ENCODE measurements at places on chromosomes 3 and 15.

DNA sequence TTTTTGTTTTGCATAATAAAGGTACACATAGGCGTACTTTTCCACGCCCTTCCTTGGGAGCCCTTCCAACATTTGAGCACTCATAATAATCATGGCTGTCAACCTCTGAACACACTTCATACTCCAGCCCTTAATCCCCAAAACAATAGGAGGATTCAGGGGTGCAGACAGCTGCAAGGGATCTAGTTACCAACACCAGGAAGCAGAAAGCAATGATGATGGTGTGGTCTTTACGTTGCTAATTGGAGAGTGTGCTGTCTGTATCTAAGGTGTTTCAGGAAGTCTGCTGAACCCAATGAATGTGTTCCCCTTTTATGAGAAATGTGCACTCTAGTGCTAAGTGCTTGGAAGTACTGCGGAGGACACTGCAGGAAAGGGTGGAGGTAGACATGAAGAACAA lies 60.3 kb upstream of the PDZRN3 start:
- no peak for DNase-seq

DNA sequence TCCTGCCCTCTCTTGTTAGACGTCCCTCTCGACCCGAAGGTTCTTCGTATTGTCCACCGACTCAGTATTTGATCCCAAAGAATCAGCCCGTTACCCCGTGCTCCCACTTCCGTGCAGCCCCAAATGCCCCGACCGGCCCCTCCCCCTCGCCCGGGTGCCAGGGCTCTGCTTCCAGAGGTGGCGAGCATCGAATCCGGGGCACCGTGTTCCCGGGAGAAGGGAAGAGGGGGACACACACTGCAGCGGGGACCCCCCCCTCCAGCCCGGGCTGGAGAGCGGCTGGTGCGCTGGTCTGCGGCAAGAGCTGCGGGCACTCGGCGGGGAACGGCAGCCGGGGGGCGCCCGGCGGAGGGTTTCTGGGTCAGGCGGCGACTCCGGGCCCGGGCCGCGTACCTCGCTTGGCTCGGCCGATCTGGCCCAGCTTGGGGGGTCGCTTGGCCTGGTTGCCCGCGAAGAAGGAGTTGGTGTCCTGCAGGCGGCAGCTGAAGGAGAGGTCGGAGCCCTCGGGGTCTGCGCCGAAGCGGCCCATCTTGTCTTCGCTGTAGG lies 556 bp downstream of the CAMK2N2 start:
- DNase-seq, result peak; percentile 29

DNA sequence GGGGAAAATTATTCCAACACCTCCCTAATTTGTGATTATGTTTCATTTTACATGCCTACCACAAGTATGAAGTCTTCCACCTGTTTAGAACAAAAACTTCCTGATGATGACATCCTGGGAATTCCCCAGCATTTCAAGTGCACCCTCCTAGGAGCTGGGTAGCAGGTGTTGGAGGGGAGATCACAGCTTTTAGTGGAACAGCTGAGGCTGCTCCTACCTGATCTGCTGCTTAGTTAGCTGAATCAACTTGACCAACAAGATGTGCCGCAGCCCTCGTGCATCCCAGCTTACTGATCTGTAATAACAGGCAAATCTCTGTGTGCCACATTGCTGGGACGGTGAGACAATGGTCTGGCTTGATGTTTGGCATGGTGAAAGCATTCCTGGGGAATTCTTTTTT lies 29.7 kb downstream of the TRAK1 start:
- DNase-seq, result no peak

GRCh38 chr15:84725001-84725491 lies 9.1 kb upstream of the SEC11A start:
- peak; percentile 39 for DNase-seq

- DNase-seq, result peak; percentile 32
These were observed 49.8 kb downstream of the NIPA2 start for GRCh38 chr15:22888120-22888859.

GRCh38 chr15:42510258-42511006 lies 15.0 kb downstream of the SNAP23 start:
- DNase-seq, result no peak

- DNase-seq, result no peak
These were observed 113.4 kb downstream of the CCNL1 start for GRCh38 chr3:157046520-157046919.

- no peak for DNase-seq
These were observed 144.4 kb downstream of the GMNC start for GRCh38 chr3:190718097-190718496.

GRCh38 chr15:99092554-99093172 lies 12.2 kb upstream of the SYNM start:
- no peak for DNase-seq

- no peak for DNase-seq
These were observed 530.2 kb upstream of the CBLB start for GRCh38 chr3:106398891-106399600.

- no peak for DNase-seq
These were observed 17.8 kb downstream of the ABHD17C start for GRCh38 chr15:80712956-80713355.

GRCh38 chr3:147305533-147306250 lies 100.7 kb downstream of the ZIC4 start:
- DNase-seq, result no peak

- no peak for DNase-seq
These were observed 33.7 kb upstream of the SYNM start for GRCh38 chr15:99071091-99071680.

GRCh38 chr15:92463826-92464225 lies 70.1 kb downstream of the ST8SIA2 start:
- no peak for DNase-seq

DNA sequence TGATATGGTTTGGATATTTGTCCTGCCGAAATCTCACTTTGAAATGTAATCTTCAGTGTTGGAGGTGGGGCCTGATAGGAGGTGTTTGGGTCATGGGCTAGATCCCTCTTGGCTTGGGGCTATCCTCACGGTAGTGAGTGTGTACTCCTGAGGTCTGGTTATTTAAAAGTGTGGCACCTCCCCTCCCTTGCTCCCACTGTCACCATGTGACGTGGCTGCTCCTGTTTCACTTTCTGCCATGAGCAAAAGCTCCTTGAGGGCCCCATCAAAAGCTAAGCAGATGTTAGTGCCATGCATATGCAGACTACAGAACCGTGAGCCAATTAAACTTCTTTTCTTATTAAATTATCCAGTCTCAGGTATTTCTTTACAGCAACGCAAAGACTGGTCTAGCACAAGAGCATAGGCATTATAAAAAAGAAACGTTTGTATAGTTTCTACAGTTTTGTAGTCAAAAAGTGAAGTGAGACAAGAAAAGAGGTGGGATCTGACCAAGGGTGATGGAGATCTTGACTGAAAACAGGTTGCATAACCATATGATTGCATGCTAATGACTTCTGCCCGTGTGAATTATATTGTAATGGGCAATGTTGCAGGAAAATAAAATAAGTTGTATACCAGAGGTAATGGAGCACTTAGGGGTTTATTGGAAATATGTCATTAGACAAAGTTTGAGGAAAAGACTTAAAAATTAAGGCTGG lies 28.5 kb upstream of the CLASP2 start:
- DNase-seq, result no peak

- DNase-seq, result no peak
These were observed 193.7 kb downstream of the WDR72 start for GRCh38 chr15:53565721-53566120.

DNA sequence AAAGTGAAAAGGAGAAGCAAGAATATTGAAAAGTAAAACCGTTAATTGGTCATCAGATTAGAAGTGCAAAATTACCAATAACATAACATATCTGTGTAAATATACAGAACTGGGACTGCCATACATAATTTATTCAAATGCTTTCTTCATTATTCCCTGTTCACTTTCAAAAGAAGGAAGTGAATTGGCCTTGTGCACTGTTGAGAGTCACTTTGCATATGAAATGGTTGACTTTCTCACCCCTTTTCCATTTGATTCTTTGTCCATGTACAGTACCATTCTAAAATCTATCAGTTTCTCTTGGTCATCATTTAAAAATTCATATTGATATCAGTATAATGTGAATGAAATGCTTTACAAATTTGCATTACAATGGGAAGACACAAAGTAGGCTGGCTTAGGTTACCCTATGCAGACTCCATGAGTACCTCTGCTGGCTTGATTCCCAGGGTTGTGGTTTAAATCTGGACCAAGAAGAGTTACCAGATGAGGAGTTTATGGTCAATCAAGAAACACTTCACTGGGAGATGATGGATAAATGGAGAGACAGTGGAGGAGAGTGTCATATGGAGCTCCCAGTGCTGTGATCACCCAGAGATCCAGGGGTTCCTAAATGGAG lies 210.9 kb upstream of the TOPAZ1 start:
- no peak for DNase-seq

- peak; percentile 68 for DNase-seq
These were observed 19.5 kb downstream of the PPCDC start for GRCh38 chr15:75042730-75043508.

DNA sequence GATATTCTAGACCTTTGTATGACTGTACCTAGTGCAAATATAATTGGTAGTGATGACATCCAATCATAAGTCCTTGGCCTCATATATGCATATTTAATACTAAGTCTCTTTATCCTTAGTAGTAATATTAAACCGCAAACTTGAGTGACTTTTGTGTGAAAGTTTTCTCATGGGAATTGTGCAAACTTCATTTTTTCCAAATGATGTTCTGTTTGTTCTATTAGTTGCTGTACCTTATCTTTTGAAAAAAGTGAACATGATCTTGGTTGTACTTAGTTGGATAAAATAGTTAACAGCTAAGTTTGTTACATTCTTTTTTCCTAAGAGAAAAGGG lies 43.2 kb downstream of the TMEM45A start:
- no peak for DNase-seq

DNA sequence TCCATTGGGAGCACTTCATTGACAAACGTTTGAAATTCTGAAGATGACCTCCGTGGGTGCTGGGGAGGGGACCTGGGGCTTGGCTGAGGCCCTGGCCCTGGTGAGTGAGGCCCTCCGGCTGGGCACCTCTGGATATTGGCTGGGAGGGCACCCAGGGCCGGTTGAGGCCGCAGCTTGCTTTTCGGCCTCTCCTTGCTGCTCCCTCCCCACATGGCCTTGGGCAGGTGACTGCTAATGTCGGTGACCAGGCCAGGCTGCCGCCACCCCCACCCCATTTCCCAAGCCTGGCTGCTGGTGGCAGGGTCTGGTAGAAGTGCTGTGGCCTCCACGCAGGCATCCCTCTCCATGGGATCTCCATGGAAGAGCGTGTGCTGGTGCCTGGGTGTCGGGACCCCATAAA lies 39.5 kb downstream of the TM2D3 start:
- no peak for DNase-seq

GRCh38 chr15:68525815-68526214 lies 53.0 kb upstream of the CORO2B start:
- DNase-seq, result no peak

DNA sequence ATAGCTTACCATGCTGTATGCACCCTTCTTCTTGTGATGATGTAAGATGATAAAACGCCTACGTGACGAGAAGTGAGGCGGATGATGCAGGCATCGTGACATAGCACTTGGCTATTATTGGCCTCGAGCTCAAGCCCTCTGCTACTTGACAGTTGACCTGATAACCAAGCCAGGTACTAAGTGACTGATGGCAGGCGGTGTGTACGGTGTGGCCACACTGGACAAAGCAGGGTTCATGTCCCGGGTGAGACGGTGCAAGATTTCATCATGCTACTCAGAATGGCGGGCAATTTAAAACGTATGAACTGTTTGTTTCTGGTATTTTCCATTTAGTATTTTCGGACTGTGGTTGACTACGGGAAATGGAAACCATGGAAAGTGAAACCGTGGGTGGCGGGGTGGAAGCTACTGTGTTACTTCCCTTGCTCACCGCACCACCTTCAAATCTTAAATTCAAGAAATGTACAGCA lies 57.7 kb downstream of the SLC12A8 start:
- DNase-seq, result no peak

GRCh38 chr15:60941448-60941847 lies 287.7 kb downstream of the RORA start:
- DNase-seq, result no peak

DNA sequence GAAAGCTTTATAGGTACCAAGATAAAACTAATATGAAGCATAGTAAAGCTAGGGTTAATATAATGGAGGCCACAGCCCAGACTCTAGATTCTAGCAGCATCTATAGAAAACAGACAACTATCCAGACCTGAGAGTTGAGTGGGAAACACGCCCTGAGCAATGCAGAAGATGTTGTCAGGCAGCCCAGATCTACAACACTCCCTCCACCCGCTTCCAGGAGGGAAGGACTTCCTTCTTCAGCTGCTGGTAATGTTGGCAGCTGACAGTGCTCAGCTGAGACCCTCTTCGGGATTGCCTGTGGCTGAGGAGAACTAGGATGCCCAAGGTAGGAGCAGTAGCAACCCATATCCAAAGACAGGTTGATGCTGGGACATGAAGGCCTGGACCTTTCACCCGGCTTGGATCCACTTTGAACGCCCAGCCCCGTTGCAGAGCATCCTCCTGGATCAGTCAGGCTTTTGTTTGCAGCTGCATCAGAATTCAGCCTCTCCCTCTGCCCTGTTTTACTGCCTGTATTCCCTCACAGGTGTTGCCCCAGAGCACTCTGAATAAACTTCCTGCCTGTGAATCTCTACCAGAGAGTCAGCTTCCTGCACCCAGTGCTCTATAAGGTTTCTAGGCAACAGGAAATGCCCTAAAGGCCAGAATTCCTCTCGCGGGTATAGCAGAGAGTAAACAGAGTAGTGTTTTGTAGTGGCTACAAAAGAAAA lies 174.7 kb upstream of the IL12A start:
- DNase-seq, result no peak
